ENCODE measurements at places on chromosomes 7 and 10. TPM values are rescaled to one million over a fixed set of nuclear protein-coding genes. Genes with fewer than 3 reads are reported as not detected.

- no peak for DNase-seq
Measured at GRCh38 chr7:48245751-48246472, 74.7 kb downstream of the ABCA13 start.

DNA sequence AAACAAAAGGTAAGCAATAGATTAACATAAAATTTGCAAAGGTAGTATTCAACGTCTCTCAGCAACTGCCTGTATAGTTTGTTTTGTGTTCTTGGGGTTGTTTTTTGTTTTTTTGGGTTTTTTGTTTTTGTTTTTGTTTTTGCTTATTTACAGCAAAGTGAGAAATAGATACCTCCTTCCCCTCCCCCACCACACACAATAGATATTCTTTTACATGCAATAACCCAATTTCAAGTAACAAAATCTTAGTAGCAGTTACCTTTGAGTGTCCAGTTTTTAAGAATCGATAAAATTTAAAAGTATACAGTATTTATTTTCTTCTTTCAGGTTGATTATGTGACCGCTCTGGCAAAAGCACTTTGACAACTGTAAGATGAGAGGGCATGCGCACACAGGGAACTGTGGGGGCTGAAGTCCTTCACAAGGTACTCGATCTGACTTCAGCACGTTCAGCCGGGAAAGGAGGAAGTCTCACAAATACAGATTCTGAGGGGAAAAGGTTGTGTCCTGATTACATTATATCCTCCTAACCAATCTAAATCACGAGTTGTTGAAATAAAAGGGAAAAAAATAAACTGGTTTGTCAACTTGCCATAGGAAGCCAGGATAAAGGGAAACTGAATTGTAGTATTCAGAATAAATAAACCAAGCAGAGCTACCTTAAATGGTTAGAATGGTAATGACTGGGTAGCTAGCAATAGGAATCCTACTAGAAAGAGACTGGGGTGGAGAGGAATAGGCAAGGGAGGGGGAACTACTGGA, 47.8 kb downstream of the CPEB3 start:
- DNase-seq: no peak

DNA sequence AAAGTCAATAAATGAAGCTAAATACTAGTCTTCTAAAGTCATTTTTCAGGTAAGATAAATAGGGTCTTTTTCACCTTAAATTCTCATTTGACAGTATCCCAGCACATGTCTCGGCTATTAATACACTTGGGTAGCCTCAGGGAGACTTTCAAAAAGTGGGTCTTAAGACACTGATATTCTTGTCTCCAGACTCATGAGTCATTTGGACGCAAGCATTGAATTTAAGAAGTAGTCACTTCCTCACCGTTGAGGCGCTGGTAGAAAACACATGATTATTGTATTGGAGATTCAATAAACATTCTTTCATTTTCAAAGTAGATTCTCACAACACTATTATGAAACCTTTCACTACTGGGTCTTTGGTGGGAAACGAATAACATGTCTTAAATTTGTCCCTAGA, 108.9 kb upstream of the SP8 start:
- peak; percentile 71 for DNase-seq

- peak; percentile 53 for DNase-seq
Measured at GRCh38 chr10:126253611-126253998, 134.7 kb downstream of the ADAM12 start.

DNA sequence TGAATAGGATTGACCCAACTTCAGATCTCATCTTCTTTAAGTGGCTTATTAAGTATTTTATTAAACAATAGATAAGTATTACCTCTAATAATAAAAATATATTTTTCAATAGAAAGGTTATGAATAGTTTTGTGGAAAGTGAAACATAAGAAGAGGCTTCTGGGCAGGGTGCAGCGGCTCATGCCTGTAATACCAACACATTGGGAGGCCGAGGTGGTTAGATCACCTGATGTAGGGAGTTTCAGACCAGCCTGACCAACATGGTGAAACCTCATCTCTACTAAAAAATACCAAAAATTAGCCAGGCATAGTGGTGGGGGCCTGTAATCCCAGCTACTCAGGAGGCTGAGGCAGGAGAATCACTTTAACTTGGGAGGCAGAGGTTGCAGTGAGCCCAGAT, 26.5 kb downstream of the GPR85 start:
- DNase-seq: no peak

DNA sequence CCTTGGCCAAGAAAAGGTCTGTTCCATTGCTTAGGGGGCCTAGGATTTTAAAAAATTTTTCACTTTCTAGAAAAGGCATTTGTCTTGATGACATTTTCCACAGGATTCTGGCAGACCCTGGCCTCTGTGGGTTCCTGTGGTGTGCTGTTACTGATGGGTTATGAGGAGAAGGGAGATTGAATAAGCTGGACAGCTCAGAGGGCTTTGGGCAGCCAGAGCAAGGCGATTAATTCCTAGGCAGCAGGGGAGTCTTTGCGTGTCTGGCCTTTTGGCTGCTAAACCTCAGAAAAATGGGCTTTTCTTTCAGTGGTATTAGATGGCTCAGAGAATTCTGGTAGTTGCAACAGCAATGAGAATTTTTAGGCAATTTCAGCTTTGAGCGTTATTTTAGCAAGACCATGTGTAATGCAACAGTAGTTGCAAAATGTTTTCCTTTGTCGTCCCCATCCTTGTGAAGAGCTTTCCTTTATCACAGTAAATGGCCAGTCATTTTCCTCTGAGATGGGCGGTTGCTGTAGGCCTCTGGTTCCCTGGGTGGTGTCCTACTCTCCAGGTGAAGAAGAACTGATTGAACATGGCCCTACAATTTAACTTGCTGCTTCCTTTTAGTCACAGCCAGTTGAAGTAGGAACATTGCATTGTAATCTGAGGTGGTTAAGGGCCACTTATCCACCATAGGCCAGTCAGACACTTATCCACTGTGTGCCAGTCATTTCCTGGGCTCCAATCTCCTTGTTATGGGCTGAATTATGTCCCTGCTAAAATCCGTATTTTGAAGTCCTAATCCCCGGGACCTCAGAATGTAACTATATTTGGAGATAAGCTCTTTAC, 43.2 kb downstream of the SH2D4B start:
- DNase-seq: no peak

- DNase-seq: no peak
Measured at GRCh38 chr10:75733135-75733890, 301.9 kb downstream of the LRMDA start.

GRCh38 chr7:140604760-140605159, 35.9 kb downstream of the DENND2A start:
- no peak for DNase-seq

DNA sequence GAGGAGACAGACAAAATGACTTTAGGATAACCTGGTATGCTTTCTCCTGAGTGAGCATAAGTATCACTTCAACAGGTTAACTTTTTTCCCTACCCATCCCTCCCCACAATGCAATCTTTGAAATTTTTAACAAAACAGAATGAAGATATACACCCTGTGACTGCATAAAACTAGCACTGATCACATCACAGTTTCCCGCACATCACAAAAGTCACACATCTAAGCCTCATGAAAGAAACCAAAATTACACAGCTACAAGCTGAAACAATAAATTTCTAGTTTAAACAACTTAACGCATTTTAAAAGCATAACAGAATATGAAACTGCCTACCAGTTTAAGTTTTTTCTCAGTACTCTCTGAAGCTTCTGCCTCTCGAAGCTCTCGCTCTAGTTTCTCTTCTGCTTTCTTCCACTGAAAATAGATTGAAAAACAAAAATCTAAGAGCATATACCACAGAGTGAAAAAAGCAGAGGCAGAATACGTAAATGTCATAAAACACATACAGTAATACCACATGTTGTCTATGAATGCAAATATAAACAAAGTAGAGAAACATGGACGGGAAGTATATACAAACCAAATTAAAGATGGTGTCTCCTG, 18.1 kb downstream of the NOC3L start:
- no peak for DNase-seq

- DNase-seq: peak; percentile 40
Measured at GRCh38 chr7:75905785-75906604, 9.0 kb upstream of the POR start.

- peak; percentile 55 for DNase-seq
Measured at GRCh38 chr7:45451342-45452035, 122.7 kb upstream of the ADCY1 start.

DNA sequence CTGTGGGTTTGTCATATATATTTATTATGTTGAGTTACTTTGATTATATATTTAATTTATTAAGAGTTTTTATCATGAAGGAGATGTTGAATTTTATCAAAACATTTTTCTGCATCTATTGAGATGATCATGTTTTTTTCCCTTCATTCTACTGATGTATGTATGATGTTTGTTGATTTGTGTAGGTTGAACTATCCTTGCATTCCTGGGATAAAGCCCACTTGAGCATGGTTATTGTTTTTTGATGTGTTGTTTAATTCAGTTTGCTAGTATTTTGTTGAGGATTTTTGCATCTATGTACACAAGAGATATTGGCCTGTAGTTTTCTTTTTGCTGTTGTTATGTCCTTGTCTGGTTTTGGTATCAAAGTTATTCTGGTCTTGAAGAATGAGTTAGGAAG, 31.1 kb downstream of the SCART1 start:
- DNase-seq: no peak

- peak; percentile 10 for DNase-seq
Measured at GRCh38 chr10:12965571-12965970, 35.9 kb downstream of the CCDC3 start.

- DNase-seq: no peak
Measured at GRCh38 chr10:72702868-72703581, 11.1 kb downstream of the MCU start.

Gene FRAT1
- total RNA-seq: 1.8 TPM

Gene PRSS1
- total RNA-seq: not detected

Gene EPO
- not detected for total RNA-seq

Gene PPP1R17
- not detected for total RNA-seq

Gene PDIA4
- total RNA-seq: 228 TPM

Gene ADARB2
- 0.38 TPM for total RNA-seq

Gene GOLGA7B
- total RNA-seq: 1.2 TPM

Gene TLL2
- total RNA-seq: 0.12 TPM

All from A172 (cell line).